Fibroblast of skin of right biceps (primary cell): ENCODE measurements at places on chromosomes 7 and 10.
A peak's percentile ranks its signal among the peaks of the same experiment; 100 is the strongest.

- DNase-seq, result no peak
Observed at GRCh38 chr10:37895674-37896073, 38.3 kb upstream of the ZNF248 start.

- no peak for DNase-seq
Observed at GRCh38 chr7:12127455-12127854, 83.6 kb upstream of the TMEM106B start.

DNA sequence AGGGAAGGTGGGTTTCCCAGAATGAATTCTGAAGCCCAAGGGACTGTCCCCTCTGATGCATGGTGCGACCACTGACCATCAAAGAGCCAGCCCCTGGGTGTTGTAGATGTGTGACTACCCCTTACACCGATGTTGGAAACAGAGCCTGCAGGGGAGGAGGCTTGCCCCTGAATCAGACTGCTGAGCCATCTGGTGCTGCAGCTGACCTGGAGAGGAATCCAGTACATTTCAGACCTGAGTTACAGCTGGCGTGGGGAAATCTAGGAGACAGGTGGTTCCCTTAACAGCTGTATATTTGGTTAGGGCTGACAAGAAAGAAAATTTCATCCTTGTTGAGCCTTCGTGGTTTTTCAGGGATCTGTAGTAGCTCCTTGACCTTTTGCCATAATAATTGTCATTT is 195.5 kb downstream of the CELF2 start:
- no peak for DNase-seq

DNA sequence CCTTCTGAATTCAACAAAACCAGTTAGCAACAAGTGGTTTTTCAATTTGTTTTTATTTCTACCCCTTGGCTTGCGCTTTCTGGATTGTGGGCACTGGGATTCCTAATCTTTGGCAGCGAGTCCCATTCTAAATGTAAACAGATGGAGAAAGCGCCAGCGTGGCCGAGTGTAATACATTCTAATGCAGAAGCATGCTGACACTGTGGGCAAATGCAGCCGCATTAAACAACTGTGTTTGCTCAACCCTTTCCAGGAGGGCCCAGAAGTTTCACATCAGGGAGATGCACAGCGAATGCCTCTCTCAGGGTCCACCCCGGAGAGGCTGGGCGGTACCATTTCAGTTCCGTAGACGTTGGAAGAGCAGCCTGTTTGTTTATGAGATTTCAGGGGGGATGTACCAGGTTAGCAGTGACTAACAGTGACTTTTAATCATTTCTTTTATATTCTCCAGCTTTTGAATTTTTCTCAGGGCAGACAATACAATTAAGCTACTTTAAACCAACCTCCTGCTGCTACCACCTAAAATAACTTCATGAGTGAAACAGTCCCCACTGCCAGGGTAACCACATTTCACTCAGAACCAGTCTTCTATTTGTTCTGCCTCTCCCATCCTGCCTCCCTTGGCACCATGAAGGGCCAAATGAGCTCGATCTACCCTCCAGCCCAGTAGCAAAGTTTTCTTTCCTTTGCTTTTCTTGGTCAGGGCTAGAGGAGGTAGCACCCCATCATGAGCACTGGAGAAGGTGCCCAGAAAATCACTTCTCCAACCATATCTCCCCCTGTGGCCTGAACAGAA is 164.2 kb upstream of the ITGB1 start:
- peak; percentile 97 for DNase-seq

- no peak for DNase-seq
Observed at GRCh38 chr7:136148920-136149319, 171.8 kb upstream of the MTPN start.

DNA sequence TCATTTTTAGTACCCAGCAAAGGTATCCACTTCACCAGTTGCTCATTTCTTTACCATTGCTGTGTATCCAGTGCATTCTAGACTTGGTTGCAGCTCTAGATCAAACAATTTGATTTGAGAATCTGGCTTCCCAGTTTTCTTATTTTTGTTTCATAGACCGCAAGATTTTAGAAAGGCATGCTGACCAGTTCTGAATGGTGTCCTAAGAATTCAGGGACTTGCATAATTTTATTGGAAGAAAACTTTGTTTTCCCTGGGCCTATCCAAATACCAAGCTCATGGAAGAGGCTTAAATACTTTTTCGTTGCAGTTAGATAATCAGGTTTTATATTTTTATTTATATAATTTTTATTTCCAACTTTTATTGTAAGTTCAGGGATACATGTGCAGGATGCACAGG is 58.3 kb downstream of the BICC1 start:
- DNase-seq, result no peak

DNA sequence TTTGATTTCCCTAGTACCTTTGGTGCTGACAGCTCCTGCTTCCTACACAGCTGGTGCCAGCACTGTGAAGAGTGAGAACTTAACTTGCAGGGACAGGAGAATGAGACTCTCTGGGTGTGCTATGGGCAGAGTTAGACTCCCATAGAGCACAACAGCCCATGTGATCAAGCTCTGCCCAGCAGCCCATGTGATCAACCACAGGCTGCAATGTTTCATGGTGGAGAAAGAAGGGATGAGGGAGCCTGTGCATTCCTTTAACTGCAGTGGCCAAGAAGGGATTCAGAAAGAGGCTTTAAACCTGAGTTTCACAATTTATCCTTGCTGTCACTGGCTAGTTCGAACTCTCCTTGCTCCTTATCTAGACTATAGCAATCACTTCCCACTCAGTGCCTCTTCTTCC is 10.0 kb upstream of the MEST start:
- DNase-seq, result no peak
